ENCODE measurements at places on chromosomes 6 and 20.

GRCh38 chr20:48999890-49000870 lies 45.9 kb upstream of the CSE1L start:
- DNase-seq, result no peak

- no peak for DNase-seq
Observed at GRCh38 chr20:48350313-48350988, 477.3 kb downstream of the PREX1 start.

DNA sequence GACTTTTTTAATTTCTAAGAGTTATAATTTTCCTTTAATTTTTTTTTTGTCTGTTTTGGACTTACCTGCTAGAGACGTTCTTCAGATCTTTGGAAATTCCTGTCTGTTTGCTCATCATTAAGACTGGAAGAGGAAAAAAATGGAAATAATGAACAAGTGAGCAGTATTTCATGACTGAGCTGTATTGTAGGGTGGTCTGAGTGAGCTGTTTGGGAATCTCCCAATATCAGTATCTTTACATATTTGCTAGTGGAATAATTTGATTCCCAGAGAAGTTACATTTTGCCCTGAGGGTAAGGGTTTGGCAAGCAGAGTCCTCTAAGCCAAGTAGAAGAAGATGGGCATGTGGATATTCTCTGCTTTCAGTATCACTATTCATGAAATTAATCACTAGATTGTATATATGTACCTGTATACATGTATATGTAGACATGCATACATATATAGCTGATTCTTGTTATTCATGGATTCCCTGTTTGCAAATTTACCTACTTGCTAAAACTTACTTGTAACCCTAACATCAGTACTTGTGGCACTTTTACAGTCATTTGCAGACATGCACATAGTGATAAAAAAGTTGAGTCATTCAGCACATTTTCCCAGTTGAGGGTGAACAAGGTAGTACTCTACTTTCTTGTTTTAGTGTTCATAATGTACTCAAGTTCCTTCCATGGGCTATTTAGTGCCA lies 13.5 kb downstream of the ZC2HC1B start:
- DNase-seq, result no peak

DNA sequence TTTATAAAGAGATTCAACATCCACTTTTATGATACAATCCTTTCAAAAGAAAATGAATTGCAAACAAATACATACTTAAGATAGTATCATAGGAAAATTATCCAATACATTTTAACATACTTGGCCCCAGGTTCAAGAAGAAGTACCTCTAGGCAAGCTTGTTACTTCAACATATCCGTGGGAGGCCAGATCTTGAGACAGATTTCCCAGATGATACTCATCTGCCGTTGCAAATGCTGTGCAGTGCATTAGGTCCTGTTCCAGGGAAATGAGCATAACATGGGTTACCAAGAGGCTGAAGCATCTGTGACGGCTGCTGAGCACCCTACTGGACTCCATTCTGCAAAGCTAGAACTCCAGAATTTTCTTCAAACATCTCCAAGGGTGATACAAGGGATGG lies 15.6 kb downstream of the RMND1 start:
- DNase-seq, result no peak

GRCh38 chr20:50041246-50041873 lies 58.6 kb downstream of the SNAI1 start:
- no peak for DNase-seq

Measured in umbilical cord (tissue), 2 donors.